T-helper 1 cell (primary cell): ENCODE measurements at places on chromosomes 2 and 18.
A peak's percentile ranks its signal among the peaks of the same experiment; 100 is the strongest.

DNA sequence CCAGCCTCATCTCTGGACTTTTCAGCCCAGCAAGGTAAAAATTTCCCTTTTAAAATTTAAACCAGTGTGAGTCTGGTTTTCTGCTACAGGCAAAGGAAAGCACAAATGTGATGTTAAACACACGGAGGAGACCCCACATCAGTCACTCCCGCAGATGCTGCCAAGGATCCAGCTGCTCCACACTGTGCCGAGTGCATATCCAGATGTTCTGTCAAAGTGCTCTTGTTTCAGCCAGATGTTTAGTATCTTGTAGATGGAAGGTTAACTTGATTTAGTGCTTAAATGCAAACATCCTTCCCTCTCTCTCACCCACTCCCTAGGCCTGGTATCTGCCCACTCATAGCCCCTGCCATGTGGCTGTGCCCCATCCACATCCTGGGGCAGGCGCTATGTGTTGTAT lies 15.8 kb upstream of the ATOH8 start:
- DNase-seq: no peak

DNA sequence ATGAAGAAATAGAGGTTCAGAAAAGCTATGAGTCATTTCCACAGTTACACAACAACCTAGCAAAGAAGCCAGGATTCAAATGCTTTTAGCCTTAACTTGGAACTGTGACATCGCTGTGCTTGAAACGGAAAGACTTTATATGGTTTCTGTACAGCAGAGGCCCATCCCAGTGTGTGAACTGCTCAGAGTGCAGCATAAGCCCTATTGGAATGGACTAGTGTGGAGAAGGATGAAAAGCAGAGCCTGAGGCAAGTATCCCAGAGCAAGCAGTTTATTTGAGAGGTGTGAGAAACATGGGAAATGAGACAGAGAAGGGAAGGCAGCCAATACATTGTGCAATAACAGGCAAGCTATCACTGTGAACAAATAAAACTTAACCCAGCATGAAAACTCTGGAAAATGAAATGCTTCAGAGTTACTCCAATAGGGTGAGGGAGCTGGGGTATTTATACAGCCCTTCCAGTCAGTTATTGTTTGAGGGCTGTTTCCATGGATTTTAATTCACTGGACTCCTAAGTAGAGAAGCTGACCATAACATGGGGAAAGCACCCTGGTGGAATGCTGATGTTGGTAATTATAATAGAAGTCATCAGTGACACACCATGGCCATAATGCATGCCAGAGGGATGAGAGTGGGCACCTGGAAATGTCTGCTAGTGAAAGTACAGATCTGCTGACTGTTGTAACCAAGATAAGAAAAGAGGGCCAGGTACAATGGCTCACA lies 254.0 kb upstream of the POU3F3 start:
- DNase-seq: no peak

DNA sequence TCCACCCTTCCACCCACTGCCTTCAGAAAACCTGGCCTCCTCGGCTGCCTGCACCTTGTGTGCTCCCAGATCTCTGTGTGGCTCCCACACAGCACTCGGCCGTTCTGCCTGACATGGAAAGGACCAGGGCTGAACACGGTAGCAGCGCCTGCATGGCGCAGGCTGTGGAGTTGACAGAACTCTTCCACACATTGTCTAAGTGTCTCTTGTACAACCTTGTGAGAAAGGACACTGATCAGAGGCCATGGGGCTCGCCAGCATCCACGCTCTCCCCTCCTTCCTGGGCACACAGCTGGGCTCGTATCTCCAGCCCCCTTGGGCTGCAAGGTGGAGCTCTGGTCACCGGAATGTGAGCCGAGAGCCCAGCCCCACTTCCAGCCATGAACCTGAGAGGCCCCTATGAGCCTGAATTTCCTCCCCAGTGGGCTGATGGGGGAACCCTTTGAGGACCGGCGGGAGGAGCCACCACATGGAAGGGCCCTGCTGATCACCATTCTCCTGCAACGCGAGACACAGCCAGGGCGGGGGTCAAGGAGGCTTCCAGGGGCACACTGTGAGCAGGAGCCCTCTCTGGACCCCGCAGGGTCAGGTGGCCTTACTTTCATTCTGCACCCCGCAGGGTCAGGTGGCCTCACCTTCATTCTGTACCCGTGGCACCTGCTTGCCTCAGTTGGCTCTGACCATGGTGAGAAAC lies 314.2 kb upstream of the MYT1L start:
- no peak for DNase-seq

DNA sequence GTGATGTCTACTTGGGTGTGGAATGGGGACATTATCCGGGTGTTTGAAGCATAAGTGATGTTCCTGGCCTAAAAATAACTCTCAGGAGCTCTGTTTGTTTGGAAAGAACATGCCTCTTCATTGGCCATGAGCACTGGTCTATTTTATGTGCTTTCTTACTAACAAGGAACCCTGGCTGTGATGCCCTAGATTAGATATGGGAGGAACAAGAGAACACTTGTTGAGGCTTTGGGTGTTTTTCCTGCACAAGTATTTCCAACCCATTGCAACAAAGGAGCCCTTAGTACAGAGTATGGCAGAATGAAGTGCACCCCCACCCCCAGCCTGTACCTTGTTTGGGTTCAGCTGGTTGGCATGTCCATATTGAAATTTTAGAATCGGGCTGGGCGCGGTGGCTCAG lies 95.9 kb downstream of the SLC4A3 start:
- no peak for DNase-seq

- no peak for DNase-seq
These were observed 16.4 kb downstream of the MTCL1 start for GRCh38 chr18:8721716-8722115.

GRCh38 chr2:233449081-233449901 lies 95.0 kb downstream of the DGKD start:
- DNase-seq: no peak

- DNase-seq: no peak
These were observed 295.3 kb upstream of the COL3A1 start for GRCh38 chr2:188678882-188679281.

GRCh38 chr18:332007-332406 lies 64.2 kb upstream of the THOC1 start:
- DNase-seq: no peak

GRCh38 chr2:241197947-241198346 lies 9.5 kb downstream of the ANO7 start:
- no peak for DNase-seq

GRCh38 chr2:41836948-41837347 lies 210.9 kb upstream of the PKDCC start:
- DNase-seq: peak; percentile 13

- DNase-seq: no peak
These were observed 231.5 kb upstream of the KLHL29 start for GRCh38 chr2:23153484-23153883.

- no peak for DNase-seq
These were observed 27.7 kb downstream of the ACTR2 start for GRCh38 chr2:65255356-65255755.

GRCh38 chr2:29601872-29602271 lies 319.5 kb downstream of the ALK start:
- no peak for DNase-seq

GRCh38 chr2:22854588-22854987 lies 530.4 kb upstream of the KLHL29 start:
- no peak for DNase-seq

DNA sequence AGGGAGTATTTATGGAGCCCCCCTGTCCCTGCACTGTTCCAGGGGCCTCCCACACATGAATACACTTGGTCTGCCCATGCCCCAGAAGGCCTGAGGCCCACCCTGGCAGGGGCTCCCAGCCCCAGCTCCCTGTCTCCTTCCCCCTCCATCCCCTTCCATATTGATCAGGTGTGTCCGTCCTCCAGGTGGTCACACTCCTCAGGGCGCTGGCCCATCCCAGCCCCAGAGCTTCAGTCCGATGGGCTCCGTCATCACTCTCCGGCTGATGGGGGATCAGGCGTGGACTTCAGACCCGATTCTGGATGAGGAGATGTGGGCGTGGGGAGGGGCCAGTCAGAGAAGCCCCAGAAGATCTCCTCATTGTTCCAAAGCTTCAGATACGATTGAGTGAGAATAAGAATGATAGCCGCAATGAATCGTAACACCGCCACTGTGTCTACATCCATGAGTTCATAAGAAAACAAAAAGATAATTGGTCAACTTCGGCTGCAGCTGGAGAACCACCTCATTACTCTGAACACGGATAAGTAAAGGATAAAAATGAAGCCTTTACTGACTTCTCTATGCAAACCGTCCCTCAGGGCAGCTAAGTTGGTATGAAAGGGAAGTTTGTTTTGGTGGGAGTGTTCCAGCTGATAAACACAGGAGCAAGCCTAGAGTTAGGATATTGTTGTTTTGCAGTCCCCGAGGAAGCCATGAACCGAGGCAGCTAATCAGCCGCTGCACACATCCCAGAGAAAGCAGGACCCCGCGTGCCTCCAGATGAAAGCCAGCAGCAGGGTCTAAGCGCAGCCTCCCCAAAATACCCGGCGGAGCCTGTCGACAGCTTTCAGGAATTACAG lies 279.5 kb downstream of the NDUFA10 start:
- no peak for DNase-seq

DNA sequence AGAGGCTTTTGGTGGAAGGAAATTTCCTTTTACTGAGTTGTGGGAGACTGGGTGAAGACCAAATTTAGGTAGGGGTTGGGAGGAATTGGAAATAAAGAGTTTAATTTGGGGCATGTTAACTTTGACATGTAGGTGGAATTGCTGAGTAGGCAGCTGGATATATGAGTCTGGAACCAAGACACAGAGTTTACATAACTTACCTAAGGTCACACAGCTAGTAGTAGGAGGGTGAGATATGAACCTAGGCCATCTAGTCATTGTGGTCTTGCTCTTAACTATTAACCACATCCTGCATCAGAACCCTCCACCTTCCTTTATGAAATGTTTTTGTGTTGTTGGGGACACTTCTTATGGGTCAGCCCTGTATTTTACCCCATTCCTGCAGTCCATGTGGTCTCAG lies 113.1 kb downstream of the ICOS start:
- no peak for DNase-seq

GRCh38 chr2:232309592-232309991 lies 69.0 kb upstream of the ALPP start:
- DNase-seq: no peak

DNA sequence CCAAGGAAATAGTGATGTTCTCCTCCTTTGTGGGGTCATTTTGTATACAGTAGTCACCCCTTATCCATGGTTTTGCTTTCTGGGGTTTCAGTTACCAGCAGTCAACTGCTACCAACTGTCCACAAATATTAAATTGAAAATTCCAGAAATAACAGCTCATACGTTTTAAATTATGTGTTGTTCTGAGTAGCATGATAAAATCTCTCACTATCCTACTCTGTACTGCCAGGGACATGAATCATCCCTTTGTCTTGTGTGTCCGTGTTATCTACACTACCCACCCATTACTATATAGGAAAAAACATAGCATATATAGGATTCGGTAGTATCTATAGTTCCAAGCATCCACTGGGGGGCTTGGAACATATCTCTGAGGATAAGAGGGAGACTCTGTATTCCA lies 120.9 kb upstream of the DCC start:
- DNase-seq: no peak

- no peak for DNase-seq
These were observed 123.8 kb downstream of the KCTD1 start for GRCh38 chr18:26424428-26425147.

DNA sequence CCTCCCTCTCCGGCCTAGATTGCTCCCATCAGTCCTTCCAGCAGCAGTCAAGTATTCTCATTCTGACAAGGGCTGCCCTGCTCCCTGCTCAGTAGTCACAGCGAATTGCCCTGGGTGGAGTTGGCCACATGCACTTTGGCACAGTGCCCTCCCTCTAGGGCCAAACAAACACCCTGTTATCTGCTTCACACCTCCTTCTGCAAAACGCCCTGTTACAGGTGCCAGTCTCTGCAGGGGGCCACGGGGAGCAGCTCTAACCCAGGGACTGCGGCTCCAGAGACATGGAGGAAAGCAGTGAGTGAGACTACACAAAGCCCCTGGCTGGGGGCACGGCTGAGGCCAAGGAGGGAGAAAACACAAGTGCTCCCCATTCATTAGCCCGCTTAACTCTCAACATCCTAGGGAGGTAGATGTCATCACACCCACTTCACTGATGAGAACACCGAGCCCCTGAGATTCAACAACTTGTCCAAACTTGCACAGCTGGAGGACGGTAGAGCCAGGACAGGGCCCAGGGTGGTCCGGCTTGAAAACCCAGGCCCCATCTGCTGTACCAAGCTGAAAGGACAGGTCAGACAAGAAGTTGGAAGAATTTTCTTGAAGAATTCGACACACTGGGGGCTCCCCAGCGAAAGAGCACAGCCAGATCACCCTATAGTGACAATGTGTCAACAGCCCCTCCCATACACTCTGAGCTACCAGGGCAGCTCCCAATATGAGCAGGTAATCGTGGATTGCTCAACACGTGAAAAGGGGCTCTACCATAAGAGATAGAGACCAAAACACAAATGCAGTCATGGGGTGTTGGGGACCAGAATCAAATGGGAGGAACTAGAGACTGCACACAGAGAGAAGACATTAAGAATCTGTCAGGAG lies 8.7 kb upstream of the TFCP2L1 start:
- no peak for DNase-seq

- no peak for DNase-seq
These were observed 230.8 kb downstream of the GULP1 start for GRCh38 chr2:188522517-188522916.

GRCh38 chr2:240105982-240106381 lies 30.1 kb downstream of the COPS9 start:
- no peak for DNase-seq

DNA sequence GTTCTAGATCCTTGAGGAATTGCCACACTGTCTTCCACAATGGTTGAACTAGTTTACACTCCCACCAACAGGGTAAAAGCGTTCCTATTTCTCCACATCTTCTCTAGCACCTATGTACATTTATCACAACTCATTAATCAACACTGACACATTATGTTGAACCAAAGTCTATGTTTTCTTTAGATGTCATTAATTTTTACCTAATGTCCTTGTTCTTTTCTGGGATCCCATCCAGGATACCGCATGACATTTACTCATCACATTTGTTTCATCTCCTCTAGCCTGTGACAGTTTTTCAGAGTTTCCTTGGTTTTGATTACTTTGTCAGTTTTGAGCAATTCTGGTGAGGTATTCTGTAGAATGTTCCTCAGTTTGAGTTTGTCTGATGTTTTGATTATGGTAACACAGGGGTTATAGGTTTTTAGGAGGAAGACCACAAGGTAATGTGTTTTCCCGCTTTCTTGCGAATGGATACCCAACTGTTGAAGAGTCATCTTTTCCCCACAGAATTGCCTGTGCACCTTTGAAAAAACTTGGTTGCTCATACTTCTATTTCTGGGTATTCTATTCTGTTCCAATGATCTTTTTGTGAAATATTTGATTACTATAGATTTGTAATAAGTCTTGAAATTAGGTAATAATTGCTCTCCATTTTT lies 3.0 kb upstream of the UGT1A9 start:
- no peak for DNase-seq

DNA sequence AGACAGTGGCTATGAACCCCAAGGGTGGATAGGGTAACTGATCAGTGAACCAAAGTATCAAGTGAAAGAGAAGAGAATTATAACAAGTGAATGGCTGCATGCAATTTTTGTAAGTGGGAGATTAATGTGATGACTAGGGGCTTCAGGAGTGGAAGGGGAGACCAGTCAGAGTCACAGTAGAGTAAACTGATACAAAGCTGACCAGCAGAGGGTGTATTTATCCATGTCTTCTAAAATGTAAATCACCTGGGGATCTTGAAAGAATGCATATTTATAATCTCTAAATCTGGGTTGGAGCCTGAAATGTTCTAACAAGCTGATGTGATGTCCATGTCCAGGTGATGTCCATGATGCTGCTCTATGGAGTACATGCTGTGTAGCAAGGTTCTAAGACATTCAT lies 1351.3 kb upstream of the CHAC2 start:
- DNase-seq: no peak
